ENCODE measurements at places on chromosomes 5 and 9.

DNA sequence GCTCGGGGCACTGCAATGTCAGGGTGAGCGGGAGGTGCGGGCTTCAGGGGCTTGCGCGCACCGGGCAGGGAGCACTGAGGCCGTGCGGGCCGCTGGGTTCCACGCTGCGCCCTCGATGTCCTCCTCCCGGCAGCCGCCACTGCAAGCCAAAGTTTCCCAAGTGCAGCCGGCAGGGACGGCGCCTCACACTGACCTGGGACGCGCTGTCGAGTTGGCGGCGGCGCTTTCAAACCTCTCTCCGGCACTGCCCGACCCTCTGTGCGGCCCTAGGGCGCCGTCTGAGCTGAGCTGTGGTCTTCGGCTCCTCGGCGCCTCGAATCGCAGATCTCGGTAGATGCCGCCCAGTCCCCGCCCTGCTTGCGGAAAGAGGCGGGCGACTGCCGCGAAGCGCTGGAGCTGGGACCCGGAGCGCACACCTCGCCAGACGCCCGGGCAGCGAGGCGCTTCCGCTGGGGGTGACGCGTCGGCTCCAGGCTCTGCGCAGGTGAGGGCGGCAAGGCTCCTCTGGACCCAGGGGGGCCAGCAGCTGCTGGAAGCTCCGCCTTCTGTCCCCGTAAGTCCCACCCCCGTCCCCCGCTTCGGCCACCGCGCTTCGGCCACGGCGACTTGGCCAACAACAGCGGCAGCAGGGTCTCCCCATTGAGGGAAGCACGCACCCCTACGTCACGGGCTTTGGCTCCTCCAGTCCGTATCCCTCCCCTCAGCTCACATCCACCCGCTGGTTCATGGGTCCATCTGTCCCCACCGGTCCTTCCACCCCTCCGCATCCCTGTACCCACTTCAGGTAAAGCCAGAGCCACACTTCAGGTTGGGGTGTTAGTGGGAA is at the start of gene ANKRD34B:
TSS of gene ANKRD34B (minus strand) at position 320 of the 826 bp plus-strand sequence. CDS start 10,261 bp downstream, outside the sequence.
- DNase-seq: no peak

DNA sequence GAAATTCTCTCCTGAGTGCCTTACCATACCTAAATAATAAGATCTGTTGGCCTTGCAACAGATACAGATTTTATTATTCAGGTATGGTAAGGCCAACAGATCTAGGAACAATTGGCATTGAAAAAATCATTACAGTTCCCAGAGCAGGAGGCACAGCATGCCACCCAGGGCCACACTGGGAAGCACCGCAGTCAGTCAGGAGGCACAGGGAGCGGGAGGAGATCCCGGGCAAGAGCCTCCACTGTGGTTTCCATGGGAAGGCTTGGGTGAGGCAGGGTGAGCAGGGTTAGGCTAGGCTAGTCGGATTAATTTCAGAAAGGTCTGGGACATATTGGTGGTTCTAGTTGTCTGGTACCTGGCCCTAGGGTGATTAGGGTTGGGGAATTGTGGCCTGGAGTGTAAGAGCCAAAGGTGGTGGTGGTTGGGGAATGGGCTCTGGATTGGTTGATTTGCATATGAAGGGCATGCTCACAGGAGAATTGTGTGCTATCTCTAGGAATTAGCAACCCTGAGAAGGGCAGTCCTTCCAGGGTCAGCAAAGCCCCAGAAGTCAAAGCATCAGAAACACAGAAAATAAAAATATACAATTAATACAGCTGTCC is 111.4 kb downstream of the PDE8B start:
- DNase-seq: no peak

DNA sequence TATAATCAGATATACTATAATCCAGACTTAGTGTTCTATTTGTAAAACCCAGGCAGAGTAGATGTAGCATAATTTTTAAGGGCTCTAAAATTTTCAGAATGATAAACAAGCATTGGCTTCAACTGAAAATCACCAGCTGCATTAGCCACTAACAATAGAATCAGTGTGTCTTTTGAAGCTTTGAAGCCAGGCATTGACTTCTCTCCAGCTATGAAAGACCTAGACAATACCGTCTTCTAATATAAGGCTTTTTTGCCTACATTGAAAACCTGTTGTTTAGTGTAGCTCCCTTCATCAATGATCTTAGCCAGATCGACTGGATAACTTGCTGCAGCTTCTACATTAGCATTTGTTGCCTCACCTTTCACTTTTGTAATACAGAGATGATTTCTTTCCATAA is 1877.3 kb upstream of the ACO1 start:
- no peak for DNase-seq

DNA sequence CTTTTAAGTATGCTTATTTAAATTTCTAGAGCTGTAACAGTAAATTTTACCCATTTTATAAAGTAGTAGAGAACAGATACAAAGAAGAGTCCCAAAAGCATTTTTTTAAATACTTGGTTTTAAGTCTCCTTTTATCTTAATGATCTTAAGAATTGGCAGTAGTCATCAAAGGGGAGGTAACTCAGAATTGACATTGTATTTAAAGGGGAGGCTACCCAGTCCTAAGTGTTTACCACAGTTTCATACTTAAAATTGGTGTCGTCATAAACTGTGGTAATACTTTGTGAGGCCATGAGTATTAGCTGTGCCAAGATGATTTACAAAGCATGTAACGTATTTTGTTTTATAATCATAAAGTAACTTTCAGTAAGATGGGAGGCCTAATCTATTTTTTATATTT is 14.8 kb downstream of the SLC25A46 start:
- DNase-seq: no peak

DNA sequence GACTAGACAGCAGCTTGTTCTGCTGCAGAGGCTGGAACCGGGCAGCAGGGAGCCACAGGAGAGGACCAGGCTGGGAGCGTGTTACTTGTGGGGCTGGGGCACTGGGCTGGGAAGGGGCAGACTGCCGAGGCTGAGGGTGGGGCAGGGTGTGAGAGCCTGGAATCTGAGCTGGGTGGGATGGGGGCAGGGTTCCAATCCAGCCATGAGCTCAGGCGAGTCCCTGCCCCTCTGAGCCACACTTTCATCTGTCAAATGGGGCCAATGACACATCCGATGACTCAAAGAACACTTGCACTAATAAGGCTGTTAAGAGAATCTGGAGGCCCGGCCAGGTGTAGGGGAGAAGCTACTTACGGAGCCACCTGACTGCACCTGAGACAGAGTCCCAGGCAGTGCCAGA is 18.7 kb upstream of the WDR38 start:
- no peak for DNase-seq

DNA sequence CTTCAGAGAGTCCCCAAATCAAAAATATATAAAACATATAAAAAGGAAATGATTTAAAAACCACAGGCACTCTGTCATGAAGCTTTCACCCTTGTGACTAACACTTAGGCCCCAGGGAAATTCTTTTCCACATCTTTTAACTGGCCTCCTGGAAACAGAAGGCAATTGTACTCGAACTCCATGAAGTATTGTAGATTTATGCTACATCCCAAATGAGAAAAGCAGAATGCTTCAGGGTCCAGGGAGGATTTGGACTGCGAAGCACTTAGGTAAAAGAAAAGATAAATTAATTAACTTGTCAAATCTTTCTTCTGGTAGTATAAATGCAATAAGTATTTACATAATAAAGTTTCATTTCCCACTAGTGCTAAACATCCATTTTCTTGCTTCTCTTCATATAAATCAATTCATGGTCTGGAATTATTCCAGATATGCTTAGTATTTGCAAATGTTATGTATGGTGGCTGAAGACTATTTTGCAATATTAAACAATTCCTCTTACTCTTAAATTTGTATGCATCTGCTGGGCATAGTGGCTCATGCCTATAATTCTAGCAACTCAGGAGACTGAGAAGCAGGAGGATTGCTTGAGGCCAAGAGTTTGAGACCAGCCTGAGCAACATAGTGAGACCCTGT is 64.9 kb upstream of the ELL2 start:
- DNase-seq: no peak

DNA sequence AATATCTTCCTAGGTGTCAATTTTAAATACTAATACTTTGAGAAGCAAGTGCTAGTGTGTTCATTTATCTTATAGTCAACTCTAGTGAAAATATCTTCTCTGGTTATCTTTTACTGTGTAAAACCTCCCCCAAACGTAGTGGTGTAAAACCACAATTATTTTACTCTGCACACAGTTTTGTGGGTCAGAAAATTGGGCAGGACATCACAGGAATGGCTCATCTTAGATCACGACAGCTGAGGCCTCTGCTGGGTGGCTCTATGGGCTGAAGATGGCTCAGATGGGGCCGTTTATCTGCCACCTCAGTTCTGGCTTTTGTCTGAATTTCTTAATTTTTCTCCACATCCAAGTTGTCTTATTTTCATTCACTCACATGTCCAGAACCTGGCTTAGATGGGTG is 457.2 kb upstream of the ACTBL2 start:
- no peak for DNase-seq

- no peak for DNase-seq
These were observed 11.6 kb upstream of the NKD2 start for GRCh38 chr5:997001-997474.

GRCh38 chr5:102975045-102975444 is 144.9 kb downstream of the GIN1 start:
- DNase-seq: no peak

DNA sequence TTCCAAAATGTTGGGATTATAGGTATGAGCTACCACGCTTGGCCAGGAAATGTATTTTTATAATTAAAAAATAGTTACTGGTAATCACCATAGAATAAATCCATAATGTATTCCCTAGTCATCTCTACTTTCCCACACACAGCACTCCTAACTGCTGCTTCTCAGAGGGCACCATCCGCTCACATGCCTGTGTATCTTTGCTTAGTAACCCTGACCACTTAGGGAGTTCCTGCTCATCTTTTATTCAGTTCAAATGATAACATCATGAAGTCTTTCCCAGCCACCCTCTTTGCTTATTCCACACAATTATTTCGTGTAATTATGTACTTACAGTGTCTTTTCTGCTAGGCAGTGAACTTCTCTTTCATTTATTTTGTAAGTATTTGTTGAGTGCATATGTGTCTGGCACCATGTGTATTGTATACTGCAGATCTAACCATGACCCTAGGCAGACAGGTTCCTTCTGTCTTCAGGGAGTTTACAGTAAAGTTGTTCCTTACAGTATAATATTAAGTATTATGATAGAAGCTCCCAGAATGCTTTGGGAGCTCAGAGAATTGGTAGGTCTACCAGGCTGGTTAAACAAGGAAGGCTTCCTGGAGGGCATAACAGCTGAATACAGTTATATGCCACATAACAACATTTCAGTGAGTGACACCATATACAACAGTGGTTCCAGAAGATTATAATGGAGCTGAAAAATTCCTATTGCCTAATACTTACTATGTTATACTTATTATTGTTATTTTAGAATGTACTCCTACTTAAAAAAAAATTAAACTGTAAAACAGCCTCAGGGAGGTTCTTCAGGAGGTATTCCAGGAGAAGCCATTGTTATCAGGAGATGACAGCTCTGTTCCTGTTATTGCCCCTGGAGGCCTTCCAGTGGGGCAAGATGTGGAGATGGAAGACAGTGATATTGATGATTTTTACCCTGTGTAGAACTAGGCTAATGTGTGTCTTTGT is 39.2 kb downstream of the DCAF10 start:
- no peak for DNase-seq

- no peak for DNase-seq
These were observed 418.3 kb downstream of the CDH10 start for GRCh38 chr5:24226479-24226878.

DNA sequence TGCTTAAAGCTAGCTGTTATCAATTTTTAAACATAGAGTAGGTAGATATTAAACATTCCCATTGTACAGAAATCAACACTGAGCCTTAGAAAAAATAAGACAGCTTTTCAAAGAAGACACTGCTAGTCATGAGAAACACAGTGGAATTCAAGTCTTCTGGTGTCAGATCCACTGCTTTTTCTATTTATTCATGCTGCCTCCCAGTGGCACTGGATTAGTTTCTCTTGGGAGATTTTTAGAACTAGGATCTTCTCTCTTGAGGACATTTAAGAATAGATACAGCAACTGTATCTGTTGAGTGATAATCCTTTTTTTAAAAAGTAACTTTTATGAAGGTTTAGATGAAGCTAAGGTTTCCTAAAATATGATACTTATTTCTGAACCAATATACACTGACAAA is 1635.4 kb upstream of the C9orf72 start:
- no peak for DNase-seq

- DNase-seq: no peak
These were observed 467 bp downstream of the CNOT6 start for GRCh38 chr5:180494510-180495181.

DNA sequence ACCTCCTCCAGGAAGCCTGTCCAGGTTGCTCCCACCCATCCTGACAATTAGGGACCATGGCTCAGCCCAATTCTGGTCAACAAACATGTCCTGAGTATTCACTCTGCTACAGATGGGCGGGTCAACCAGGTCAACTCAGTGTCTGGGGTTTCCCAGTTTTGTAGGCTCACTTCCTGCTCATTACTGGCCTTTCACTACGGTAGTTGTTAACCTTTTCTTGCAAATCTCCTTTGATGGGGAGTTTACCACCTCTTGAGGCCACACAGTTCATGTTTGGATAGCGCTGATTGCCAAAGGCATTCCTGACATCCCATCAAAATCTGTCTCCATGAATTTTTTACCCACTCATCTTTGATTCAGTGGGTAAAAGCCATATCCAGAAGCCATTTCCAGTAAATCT is 13.8 kb downstream of the TMEM8B start:
- no peak for DNase-seq

- no peak for DNase-seq
These were observed 228.3 kb upstream of the C9orf72 start for GRCh38 chr9:27801545-27801944.

Measured in urinary bladder (tissue), 4 donors.